ENCODE measurements at places on chromosomes 7 and 10.

GRCh38 chr7:22831602-22832305 is 9.1 kb upstream of the TOMM7 start:
- no peak for DNase-seq

DNA sequence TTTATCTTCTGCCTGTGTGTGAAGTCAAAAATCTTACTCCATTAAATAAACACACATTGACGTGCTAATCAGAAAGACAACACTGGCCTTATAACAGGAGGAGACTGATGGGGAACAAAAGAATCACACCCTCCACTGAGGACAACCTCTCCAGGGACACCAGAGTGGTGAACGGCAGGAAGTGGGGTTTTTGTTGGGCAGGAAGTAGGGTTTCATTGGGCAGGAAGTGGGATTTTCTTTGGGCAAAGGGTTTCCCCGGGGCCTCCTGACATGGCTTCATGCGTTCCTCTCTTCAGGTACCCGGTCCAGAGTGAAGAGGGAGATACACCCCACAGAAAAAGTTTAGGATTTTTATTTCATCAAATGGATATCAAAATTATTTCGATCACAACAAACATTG is 30.6 kb downstream of the ADARB2 start:
- DNase-seq = no peak

DNA sequence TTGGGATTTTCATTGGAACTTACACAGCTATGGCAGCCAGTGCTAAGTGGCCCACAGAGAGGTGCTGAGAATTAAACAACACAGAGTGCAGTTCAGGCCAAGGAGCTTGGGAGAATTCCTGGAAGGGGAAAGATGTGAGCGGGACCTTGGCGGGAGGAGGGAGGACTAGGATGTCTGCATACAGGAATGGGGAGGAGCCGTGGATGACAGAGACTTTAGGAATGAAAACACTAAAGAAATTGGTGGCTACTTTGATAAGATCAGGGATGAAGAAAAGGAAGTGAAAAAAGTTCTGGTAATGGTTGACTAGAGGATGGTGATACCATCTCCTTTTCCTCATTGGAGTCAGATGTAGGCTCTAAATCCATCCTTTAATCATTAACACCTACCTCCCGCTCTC is 234.2 kb upstream of the FZD8 start:
- no peak for DNase-seq

- DNase-seq = no peak
Measured at GRCh38 chr7:68038621-68039314, 1042.1 kb downstream of the TYW1 start.
